NCI-H1436 treated with DMSO at 0.1 percent for 48 hours (cell line): ENCODE measurements at places on chromosomes 6 and 20.

- no peak for DNase-seq
Observed at GRCh38 chr20:11247046-11248010, 573.5 kb upstream of the JAG1 start.

DNA sequence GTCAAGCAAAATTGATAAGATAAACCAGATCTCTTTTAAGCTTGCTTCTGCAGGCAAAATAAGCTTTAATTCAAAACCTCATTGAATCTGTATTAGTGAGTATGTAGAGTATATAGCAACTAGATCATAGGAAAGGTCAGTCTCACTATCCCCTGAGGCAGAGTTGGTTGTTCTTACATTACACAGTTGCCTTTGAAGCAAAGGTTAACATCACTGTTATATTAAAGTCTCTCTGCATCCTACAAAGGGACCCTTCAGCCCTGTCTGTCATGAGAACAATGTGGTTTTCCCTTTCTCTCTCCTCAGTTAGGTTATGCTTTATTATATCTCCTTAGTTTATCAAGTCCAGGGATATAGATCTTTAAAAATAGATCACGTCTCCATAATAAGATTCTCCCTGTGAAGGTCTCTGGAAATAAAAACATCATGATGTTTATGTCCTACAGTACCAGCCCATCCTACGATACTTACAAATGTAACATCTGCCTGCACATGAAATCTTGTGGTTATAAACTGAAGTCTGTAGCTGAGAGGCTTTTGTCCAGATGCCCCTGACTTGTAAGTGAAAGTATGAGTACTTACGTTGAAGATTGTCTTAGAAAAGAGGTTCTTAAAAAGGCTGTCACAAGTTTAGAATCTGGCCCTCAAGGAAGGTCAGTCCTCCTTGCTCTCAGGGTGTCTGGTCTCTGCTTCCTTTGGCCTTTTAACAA, 103.6 kb downstream of the VIP start:
- DNase-seq, result no peak

GRCh38 chr20:43722153-43722505, 4.7 kb downstream of the GTSF1L start:
- no peak for DNase-seq

DNA sequence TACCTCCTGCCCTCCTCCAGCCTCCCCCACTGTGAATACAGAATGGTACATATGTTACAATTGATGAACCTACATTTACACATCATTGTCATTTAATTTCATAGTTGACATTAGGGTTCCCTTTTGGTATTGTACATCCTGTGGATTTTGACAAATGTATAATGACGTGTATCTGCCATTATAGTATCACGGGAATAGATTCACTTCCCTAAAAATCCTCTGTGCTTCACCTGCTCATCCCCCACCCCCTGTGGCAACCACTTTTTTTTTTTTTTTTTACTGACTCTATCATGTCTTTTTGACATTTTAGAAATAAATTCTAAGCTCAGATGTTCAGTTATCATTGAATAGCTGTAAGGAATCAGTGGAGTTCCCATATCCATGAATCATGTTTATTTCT, 30.4 kb downstream of the HECA start:
- no peak for DNase-seq

- DNase-seq, result no peak
Observed at GRCh38 chr20:46240065-46240464, 68.2 kb downstream of the CDH22 start.

- no peak for DNase-seq
Observed at GRCh38 chr6:115241373-115241772, 819.3 kb downstream of the FRK start.

DNA sequence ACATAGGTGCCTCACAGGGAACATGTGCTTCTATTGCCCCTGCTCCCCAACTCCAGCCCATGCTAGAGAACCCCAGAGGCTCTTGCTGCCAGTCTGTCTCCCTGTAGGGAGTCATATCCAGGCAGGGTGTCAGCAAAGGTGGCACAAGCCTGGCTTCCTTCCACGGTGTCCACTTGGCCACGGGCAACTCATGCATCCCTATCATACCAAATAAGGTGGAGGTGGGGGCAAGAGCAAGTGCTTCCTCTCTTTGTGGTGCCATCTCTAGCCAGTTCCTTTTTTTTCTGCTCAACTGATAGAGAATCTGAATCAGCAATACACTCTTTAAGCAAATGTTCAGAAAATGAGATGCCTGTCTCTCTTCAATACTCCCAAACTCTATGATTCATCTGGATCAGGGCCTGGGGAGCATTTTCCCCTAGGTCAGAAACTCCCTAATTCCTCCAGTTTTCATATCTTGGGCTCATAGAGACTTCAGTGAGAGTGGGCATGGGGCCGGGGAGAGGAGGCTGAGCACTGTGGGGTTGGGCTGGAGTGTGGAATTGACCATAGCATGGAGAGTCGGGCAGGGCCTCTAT, 105.1 kb upstream of the GPR6 start:
- DNase-seq, result no peak

DNA sequence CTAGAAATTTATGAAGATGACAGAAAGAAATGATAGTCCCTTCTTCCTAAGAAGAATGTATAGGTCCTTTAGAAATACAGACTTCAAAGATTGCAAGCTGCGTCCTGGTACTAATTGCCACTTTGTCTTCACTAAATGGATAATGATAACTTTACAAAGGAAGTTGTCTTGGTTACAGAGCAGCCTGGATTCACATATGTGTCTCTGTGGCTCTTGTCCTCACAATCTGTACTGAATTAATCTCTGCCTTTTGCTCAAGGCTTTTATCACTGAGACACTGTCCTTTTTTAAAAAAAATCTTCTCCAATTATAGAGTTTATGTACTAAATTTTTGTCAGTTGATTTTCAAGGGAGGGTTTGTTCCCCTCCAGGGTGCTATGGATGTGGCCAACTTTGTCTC, 17.5 kb upstream of the MRAP2 start:
- DNase-seq, result no peak

GRCh38 chr6:145116591-145117178, 618.6 kb downstream of the EPM2A start:
- DNase-seq, result no peak

- DNase-seq, result no peak
Observed at GRCh38 chr6:107616775-107617174, 126.9 kb downstream of the SOBP start.

- DNase-seq, result no peak
Observed at GRCh38 chr6:19231878-19232561, 605.1 kb upstream of the ID4 start.

DNA sequence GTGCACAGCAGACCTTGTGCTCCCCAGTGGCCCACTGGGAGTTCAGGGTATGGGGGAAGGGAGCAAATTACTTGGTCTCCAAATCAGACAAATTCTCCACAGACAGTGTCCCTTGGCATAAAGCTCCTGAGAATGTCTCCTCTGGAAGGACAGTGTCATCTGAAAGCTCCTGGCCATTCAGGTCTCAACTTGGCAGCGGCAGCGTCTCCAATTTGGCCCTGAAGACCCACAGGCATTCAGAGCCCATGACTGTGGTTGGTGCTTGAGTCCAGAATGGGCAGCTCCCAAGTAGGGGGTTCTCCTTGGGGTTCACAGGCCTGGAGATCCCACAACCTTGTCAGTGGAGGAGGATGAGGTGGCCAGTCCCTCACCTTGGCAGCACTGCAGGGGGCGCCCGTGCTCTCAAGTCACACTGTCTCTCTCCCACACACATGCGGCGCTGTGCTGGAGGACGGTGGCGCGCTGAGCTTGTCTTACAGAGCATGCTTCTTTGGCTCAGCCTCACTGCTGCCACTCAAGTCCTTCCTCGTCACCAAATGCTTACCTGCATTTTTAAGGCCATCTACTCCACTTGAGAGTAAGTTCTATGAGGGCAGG, 20.7 kb downstream of the DYNLRB1 start:
- no peak for DNase-seq

- DNase-seq, result no peak
Observed at GRCh38 chr6:137957471-137957870, 90.4 kb downstream of the TNFAIP3 start.

- no peak for DNase-seq
Observed at GRCh38 chr20:848193-848592, 14.7 kb downstream of the FAM110A start.

- no peak for DNase-seq
Observed at GRCh38 chr6:163739408-163739725, 324.8 kb downstream of the QKI start.

GRCh38 chr6:33144373-33144772, 47.9 kb downstream of the COL11A2 start:
- no peak for DNase-seq

DNA sequence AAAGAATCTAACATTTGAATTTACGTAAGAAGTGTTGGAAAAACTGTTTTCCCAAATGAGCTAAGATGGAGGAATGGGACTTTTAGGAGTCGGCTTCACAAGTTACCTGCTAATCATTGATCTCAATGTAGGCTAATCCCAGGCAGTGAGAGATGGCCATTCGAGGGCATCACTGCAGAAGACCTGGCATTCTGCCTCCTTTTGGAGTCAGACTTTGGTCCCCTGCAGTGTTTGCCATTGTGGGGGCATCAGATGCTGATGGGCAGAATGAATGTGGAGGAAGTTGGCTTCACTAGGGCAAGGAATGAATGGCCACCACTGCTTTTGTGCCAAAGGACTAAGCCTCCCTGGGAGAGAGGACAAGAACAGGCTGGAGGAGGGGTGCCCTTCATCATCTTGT, 55.7 kb upstream of the NKX2-2 start:
- DNase-seq, result no peak

DNA sequence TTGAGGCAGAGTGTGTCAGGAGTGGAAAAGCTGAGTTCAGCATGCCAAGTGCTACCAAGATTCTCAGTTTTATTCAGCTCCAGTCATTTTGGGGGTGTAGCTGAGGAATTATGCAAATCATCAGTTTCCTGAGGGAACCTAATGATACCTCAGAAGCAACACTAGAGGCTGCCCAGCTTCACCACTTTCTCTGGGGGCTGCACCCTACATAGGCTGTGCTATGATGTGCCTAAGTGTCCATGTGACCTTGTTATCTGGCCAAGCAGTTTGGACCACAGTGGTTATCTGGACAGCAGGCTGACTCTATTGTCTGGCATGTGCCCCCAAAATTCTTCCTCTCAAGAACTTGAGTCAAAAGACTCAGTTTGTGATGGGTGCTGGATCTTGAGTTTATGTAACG, 374.6 kb upstream of the SYNCRIP start:
- DNase-seq, result no peak

- no peak for DNase-seq
Observed at GRCh38 chr6:10397756-10398445, 17.0 kb downstream of the TFAP2A start.

- DNase-seq, result no peak
Observed at GRCh38 chr20:62802026-62802712, 2.5 kb upstream of the OGFR start.

- DNase-seq, result no peak
Observed at GRCh38 chr6:23175391-23175790, 606.0 kb downstream of the HDGFL1 start.

GRCh38 chr6:158439255-158439654, 120.6 kb upstream of the TMEM181 start:
- DNase-seq, result no peak

- no peak for DNase-seq
Observed at GRCh38 chr20:875115-875514, 41.0 kb downstream of the ANGPT4 start.

- DNase-seq, result no peak
Observed at GRCh38 chr20:18754653-18755045, 58.9 kb upstream of the SCP2D1 start.

- DNase-seq, result no peak
Observed at GRCh38 chr20:47711046-47711752, 74.1 kb downstream of the SULF2 start.
